ENCODE measurements at places on chromosomes 4 and X. TPM values are rescaled to one million over a fixed set of nuclear protein-coding genes. Genes with fewer than 3 reads are reported as not detected.

Gene PROM1
- total RNA-seq: 34.5 TPM

Gene TMPRSS11B
- total RNA-seq: 0.27 TPM

DNA sequence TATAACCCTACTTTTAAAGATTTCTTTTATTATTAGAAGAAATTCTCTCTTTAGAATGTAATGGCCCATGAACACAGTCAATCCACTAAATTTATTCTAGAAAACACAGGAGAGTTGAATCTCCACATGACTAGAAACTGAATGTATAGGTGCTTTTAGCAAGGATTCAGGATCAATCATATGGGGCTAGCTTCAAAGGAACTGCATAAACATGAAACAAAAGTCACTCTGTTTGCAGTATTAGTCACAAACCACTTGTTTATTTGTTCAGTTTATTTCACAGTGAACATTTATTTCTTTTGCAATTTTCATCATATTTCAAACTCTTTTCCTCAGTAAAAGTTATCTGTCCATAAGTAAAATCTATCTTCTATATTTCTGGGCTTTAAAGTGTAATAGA lies 1604.6 kb downstream of the PCDH18 start:
- DNase-seq: no peak

GRCh38 chrX:37745835-37746217 lies 34.0 kb upstream of the CYBB start:
- no peak for DNase-seq

DNA sequence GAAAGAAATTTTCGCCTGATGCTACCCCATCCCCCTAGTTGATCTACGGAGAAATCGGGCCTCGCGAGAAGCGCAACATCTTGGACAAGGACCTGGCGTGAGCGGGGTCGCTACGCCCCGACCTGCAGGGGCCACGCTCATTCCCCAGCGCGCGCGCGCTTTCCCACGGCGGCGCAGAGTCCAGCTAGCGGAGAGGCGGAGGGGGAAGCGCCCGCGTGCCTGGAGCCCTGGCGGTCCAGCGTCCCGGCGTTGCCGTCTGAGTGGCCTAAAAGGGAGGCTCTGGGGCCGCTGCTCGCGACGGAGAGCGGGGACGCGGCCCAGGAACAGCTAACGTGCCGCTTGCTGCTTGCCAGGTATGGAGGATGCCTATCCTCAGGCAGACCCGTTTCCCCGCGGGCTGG lies 6.0 kb upstream of the SOX3 start:
- DNase-seq: no peak

GRCh38 chr4:145936142-145936996 lies 2.3 kb downstream of the ZNF827 start:
- DNase-seq: peak; percentile 69

DNA sequence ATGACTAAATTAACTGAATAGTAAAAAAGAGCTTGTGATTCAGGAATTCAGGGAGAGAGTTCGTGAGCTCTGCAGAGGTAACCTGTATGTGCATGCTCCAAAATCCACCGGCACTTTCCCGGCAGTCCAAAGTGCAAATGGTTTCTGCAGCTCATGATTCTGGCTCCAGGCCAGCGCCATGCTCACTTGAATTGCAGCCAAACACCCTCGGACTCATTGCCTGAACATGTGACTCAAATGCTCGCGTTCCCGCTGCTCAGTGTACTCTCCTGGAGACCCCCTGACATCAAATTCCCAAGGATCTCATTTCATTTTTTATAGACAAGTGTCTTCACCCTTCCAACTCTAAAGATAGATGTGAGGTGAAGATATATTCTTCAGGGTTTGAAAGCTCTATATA lies 44.1 kb upstream of the SH3RF1 start:
- peak; percentile 57 for DNase-seq

- DNase-seq: no peak
Observed at GRCh38 chr4:5423670-5424069, 284.7 kb downstream of the EVC2 start.

- no peak for DNase-seq
Observed at GRCh38 chrX:15567886-15568616, 32.7 kb downstream of the ACE2 start.

Data from astrocyte (in vitro differentiated cells and primary cell).